HL-60 (cell line): ENCODE measurements at places on chromosomes 3 and 15.

GRCh38 chr15:29051422-29051821, 165.6 kb downstream of the APBA2 start:
- no peak for DNase-seq

DNA sequence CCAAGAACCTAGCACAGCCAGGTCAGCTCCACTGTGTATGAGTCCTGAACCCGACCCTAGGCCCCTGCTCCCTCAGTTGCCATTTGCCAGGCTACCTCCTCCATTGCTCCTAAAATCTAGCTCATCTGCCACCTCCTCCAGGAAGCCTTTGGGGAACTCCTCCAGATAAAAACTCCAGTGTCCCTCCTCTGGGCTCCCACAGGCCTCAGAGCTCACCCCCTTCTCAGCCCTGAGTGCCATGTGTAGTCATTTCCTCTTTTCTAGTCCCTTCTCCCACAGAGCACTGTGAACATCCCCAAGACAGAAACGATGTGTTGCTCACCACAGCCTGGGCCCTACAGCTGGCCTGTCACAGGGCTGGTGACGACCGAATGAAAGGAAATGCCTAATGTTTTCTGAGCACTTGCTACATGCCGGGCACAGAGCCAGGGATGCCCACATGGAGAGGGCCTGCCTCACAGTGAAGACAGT, 61.0 kb downstream of the IQSEC1 start:
- peak; percentile 71 for DNase-seq

DNA sequence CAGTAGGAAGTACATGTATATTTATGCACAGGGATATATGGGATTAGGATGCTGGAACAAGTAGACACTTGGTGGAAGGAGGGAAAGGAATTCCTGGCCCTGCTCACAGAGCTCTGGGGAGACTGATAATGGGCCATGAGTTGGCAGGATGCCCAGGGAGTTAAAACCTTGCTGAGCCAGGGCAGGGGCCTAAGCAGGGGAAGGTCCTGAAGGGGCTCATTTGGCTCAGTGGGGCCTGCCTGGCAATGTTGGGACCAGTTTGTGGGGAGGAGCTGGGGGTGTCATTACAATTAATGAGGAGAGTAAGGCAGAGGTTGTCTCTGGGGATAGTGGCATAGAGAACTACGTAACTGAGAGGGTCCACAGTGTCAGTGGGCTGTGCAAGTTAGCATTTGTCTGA, 124.2 kb upstream of the ADPGK start:
- DNase-seq: no peak

- DNase-seq: no peak
Measured at GRCh38 chr3:139506766-139507165, 30.4 kb upstream of the RBP2 start.

DNA sequence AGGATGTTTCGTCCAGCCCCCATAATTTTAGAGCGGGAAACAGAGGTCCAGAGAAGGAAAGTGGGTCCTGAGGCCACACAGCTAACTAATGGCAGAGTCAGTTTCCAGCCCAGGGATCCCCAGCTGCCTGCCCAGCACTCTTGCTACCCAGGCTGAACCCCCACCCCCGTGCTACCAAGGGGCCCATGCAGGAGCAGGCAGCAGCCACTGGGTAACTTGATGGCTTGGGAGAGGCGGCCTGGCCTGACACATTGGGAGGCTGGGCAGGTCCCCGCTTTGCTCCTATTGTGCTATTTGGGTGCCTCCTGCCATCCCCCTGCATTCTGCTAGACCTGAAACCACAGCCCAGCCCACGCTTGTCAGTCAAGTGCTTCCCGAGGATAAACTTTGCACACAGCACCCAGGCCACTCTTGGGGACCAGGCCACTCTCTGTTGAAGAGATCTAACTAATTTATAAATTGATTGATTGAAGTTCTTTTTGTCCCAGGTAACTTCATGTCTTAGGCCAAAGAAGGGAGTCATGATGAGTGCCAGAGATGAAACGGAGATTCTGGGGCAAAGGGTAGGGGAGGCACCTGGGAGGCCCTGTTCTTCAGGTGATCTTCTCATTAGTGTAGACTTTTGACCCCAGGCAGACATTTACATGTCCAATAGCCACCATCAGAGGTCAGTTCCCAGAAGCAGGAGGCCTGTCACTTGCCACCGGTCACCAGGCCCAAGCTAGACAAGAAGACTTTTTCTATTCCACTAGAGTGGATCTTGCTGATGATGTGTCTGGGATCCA, 7.0 kb downstream of the PAK6 start:
- DNase-seq: no peak

DNA sequence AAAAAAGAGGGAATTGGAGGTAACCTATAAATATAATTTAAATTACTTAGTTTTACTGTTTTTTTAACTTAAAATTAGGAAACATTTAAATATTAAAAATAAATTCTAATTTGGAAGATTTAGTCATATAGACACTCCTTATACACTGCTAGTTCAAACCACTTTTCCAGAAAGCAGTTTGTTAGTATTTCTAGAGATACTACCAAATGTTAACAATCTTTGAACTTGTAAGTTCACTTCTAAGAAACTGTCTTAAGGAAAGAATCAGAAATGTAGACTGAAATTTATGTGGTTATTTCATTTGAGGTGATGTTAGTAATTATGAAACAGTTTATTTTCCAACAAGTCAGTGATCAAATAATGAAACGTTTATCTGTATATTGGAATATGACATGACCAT, 22.7 kb downstream of the CTDSPL2 start:
- DNase-seq: no peak

DNA sequence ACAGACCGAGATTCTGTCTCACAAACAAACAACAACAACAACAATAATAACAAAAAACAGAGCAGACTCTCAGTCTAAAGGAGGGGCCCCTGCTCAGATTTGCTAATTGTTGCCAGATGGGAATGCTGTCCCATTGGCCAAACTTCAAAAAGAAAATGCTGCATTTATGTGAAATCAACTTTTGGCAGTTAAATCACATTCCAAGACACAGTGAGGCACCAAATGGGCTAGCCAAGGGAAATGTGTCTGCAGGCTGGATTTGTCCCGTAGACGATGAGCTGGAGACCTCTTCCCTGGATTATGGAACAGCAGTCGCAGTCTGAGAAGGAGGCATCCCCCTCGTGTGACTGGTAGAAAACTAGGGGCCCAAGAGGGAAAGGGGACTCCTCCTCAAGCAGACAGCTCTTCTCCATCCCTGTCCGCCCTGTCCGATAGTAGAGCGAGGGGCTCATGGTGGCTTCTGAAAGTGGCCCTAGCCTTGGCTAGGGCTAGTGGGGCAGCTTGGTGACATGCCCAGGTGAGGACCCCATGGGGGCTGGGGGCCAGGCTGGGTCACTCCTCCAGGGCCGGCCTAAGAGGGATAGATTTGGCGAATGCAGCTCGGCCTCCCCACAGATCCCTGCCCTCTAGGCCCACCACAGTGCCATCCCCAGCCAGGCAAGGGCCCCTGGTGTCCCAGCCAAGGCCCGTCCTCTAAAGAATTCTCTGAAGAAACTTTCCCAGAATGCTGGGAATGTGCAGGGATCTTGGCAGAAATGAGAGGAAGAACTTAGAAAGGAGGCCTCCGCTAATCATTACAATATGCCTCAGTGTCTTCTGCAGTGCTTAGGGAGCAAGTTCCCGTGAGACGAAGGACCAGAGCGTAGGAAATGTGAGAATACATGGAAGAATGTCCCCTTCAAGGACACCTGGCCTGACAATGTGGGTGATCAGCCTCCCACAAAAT, 2.0 kb downstream of the SLC22A14 start:
- no peak for DNase-seq

- no peak for DNase-seq
Measured at GRCh38 chr15:48500595-48500994, 144.9 kb downstream of the FBN1 start.

- DNase-seq: no peak
Measured at GRCh38 chr3:55322638-55323037, 164.5 kb downstream of the WNT5A start.

DNA sequence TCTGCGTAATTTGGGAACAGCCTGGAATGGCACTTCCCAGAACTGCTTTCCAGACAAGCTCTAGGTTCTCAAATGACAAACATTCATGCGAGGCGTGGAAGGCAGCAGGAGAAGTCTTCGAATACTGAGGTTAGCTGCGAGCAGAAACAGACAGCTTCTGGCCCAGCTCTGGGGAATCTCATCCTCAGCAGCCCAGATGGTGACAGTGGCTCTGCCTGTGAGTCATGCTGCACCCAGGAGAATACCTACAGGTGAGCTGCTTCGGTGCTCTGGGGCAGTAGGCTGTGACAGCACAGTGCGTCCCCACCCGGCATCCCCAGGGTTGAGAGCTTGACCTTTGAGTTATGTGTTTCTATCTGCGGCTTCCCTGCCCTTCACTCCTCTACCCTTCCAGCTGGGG, 258.6 kb downstream of the KLF13 start:
- DNase-seq: no peak

- no peak for DNase-seq
Measured at GRCh38 chr3:43670635-43671522, 19.9 kb upstream of the ABHD5 start.

DNA sequence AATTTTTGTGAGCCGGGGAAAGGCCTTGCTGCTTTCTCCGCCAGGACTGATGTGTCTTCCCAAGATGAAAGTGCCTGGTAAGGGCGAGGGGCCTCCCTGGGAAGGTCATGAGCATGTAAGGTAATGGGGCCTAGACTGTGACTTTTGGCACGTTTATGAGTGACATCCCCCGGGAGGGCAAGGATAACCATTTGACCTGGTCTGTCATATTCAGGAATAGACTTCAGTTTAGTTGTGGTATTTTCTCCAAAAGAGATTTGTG, 631 bp upstream of the CNBP start:
- DNase-seq: peak; percentile 33

- DNase-seq: no peak
Measured at GRCh38 chr3:45381168-45381852, 7.1 kb upstream of the LARS2 start.

DNA sequence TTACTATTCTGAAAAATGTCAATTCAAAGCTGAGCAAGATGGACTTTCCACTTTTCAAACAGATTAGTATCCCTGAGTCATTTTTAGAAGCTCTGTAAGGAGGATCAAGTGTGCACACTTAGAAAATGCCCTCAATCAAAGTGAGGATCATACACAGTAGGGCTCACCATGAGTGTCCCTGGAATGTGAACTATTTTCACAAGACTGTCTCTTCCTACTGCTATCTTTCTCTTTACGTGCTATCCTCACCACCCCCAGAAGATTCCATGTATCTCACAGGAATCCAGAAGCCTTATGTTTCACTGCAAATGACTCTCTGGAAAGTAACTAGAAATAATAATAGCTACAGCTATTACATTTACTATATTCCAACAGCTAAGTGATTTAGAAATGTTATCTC, 349.9 kb upstream of the TGFBR2 start:
- no peak for DNase-seq

GRCh38 chr15:38201714-38202113, 50.9 kb upstream of the SPRED1 start:
- DNase-seq: no peak

DNA sequence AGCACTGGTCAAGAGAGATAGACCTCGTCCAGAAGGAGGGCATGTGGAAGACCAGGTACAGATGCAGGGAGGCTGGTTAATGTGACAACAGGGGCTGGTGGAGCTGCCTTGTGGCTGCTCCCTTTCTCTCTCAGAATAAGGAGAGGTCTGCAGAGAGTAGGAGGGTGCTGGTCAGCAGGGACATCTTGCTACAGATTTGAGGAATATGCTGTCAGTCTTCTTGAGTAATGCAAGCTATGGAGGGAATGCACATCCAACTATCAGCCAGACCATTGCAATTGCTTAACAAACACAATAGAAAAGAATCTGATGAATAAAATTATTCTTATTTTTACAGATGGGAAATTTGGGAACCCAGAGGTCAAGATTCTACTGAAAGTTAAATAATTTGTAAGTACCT, 20.3 kb upstream of the SIAH2 start:
- DNase-seq: no peak

- DNase-seq: no peak
Measured at GRCh38 chr3:52507359-52507758, 12.2 kb downstream of the STAB1 start.

DNA sequence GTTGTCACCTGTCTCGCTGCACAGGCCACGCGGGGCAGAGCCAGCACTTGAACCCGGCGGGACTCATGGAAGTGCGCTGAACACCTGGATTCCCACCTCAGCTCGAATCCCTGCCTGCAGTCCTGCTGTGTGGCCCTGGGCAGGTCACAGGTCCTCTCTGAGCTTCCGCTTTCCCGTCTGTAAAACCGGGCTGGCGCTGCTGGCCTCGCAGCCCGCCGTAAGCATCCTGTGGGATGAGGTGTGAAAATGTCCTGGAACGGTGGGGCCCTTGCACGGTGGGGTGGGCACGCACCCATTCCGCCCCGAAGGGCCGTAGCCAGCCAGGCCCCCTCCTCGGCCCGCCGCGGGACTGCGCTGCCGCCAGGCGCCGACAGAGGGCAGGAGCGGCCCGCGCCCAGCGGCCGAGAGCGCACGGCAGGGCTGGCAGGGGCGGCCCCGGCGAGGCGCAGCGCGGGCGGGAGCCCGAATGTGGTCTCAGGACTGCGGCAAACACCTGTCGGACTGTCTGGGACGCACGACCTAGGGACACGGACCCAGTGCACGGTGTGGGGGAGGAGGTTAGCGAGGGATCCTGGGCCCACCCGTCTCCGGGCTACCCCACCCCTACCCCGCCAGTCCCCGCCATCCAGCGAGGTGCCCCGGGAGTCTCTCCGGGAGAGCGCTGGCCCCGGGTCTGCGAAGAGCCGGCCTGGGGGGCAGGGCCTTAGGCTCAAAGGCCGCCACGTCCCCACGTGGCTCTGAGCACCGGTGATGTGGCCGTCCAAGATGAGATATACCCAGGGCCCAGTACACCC, 40.4 kb downstream of the DNAJB8 start:
- DNase-seq: peak; percentile 33
